Hepatocyte (in vitro differentiated cells): ENCODE measurements at places on chromosomes 13 and 19. TPM values are rescaled to one million over a fixed set of nuclear protein-coding genes. Genes with fewer than 3 reads are reported as not detected.

The PBX4 gene
- polyA plus RNA-seq, result 2.5 and 4.3 TPM in 2 replicates

The CATSPERD gene
- not detected in 2 replicates for polyA plus RNA-seq

The ATP4A gene
- 3.5 and 5.1 TPM in 2 replicates for polyA plus RNA-seq

The KCNC3 gene
- polyA plus RNA-seq, result 1.5 and 1.6 TPM in 2 replicates

The IGSF23 gene
- polyA plus RNA-seq, result 0.21 and 3.8 TPM in 2 replicates

The SYCN gene
- polyA plus RNA-seq, result 0.37 TPM in 1 of 2 replicates, not detected in the other

The ANKLE1 gene
- polyA plus RNA-seq, result 0.29 and 0.58 TPM in 2 replicates

GRCh38 chr19:534088-534487 lies 2.5 kb downstream of the CDC34 start:
- DNase-seq, result no peak
- no peaks in the 10 kb centered on the region for H3K36me3 ChIP-seq
- H3K4me3 ChIP-seq, result no peak overlapping the region
- H3K27ac ChIP-seq, result peak overlapping the region; percentile 94
- peaks cover 18% of the 10 kb centered on the region for H3K4me1 ChIP-seq

- no peaks in the 10 kb centered on the region for H3K4me1 ChIP-seq
- DNase-seq, result no peak
- no peak overlapping the region for H3K27ac ChIP-seq
- no peaks in the 10 kb centered on the region for H3K36me3 ChIP-seq
- no peaks in the 10 kb centered on the region for H3K27me3 ChIP-seq
These were observed 98.1 kb downstream of the SERP2 start for GRCh38 chr13:44471686-44472085.

DNA sequence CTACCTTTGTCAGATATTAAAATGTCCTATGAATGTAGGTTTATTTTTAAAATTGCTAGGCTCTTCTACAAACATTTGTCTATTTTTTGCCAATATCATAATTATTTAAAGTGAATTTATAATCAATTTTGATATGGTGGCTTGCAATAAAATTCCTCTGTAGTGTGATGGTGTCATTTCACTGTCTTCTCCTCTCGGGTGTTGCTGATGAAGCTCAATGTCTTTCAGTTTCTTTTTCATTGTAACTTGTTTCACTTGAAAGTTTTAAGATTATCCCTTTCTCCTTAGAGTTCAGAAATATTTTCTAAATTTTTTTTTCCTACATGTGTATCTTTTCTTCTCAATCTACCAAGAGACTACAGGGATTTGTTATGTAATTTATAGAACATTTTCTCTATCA lies 267.1 kb upstream of the EDNRB start:
- no peaks in the 10 kb centered on the region for H3K4me1 ChIP-seq
- H3K27ac ChIP-seq, result no peak overlapping the region
- no peak overlapping the region for H3K4me3 ChIP-seq
- no peak for DNase-seq

DNA sequence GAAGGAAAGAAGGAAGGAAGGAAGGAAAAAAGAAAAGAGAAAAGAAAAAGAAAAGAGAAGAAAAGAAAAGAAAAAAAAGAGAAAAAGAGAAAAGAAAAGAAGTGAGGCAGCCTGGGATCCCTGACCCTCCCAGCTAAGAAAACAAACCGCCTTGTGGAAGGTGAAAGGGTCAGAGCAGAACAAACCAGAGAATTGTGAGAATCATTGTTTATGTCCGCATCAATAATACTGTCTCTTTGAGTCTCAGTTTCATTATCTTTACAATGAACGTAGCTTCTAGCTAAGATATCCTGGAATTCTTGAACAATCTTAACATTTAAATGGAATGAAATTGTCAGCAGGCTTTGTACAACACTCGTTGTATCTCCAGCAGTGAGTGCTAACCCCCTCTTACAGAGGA lies 66.4 kb upstream of the SERP2 start:
- no peaks in the 10 kb centered on the region for H3K27me3 ChIP-seq
- no peaks in the 10 kb centered on the region for H3K36me3 ChIP-seq

DNA sequence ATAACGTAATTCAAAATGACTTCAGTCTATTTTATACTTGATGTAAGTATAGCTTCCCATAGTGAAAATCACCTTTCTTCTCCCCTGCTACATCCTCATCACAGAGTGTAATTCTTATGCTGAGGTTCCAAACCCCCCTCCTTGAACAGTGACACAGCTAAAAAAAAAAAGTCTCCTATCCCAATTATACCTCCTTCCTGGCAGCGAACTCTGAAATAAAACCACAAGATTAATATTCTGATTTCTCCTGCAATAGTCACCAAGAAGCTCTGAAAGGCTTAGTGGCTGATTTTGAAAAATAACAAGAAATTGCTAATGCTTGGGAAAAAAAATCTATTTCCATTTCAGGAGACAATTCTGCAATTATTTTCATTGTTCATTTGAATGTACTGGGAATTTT lies 36.3 kb downstream of the EFNB2 start:
- DNase-seq, result no peak
- H3K4me1 ChIP-seq, result peaks cover 24% of the 10 kb centered on the region
- no peaks in the 10 kb centered on the region for H3K36me3 ChIP-seq

DNA sequence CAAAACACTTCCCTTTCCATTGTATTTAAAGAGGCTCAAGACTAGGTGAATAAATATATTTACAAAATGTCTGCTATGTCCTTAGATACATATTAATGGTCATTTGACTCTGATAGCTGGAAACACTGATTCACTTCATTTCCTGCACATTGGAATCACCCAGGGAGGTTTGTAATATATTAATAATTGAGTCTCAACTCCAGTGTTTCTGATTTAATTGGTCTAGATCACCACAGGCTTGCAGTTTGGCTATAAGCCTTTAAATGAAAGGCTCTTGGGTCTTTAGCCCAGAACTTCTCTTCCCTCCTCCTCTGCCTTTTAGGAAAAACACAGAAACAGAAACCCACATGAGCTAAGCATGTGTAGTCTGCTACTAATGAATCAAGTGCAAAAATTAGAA lies 378.0 kb downstream of the TBC1D4 start:
- no peaks in the 10 kb centered on the region for H3K36me3 ChIP-seq
- no peak overlapping the region for H3K4me3 ChIP-seq
- no peak overlapping the region for H3K27ac ChIP-seq
- H3K4me1 ChIP-seq, result no peaks in the 10 kb centered on the region

- DNase-seq, result no peak
- H3K36me3 ChIP-seq, result no peaks in the 10 kb centered on the region
- H3K4me1 ChIP-seq, result no peaks in the 10 kb centered on the region
- no peaks in the 10 kb centered on the region for H3K27me3 ChIP-seq
These were observed 14.6 kb downstream of the KBTBD7 start for GRCh38 chr13:41179593-41180250.

- H3K27ac ChIP-seq, result no peak overlapping the region
- no peaks in the 10 kb centered on the region for H3K4me1 ChIP-seq
- no peak for DNase-seq
- H3K27me3 ChIP-seq, result no peaks in the 10 kb centered on the region
These were observed 1.9 kb upstream of the SPACA7 start for GRCh38 chr13:112374271-112374670.
